ENCODE measurements at places on chromosomes 2 and 18.
A peak's percentile ranks its signal among the peaks of the same experiment; 100 is the strongest.

- DNase-seq = no peak
Measured at GRCh38 chr2:28976584-28976983, 4.5 kb upstream of the TOGARAM2 start.

DNA sequence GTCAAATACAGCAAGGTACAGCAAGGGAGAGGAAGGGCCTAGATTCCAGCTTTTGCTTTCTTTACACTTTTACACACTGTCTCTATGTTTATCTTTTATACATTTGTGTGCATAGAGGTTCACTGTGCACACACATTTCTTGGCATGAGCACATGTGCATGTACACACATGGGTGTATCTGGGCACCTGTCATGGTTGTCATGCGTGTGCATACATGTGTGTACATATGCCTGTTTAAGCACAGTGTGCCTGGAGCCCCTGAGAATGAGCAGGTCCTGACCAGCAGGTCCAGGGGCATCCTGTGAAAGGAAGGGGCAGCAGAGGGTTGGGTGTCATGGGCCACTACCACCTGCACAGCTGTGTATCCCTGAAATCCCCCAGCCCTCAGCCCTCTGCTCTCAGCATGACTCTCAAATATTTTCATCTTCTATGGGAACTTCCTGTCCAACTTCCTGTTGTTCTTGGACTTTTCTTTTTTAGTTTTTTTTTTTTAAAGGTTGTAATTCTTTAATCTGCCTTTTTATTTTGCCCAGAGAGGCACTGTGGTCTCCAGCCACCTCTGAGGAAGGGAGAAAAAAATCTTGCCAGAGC, 97.0 kb upstream of the EPAS1 start:
- DNase-seq = no peak

- DNase-seq = no peak
Measured at GRCh38 chr2:174660984-174661675, 63.5 kb upstream of the WIPF1 start.

- DNase-seq = no peak
Measured at GRCh38 chr2:28663359-28663758, 88.3 kb upstream of the PPP1CB start.

GRCh38 chr2:152566728-152567069, 150.6 kb downstream of the PRPF40A start:
- DNase-seq = peak; percentile 44

GRCh38 chr2:113407446-113408099, 29.9 kb upstream of the ZNG1B start:
- peak; percentile 24 for DNase-seq

DNA sequence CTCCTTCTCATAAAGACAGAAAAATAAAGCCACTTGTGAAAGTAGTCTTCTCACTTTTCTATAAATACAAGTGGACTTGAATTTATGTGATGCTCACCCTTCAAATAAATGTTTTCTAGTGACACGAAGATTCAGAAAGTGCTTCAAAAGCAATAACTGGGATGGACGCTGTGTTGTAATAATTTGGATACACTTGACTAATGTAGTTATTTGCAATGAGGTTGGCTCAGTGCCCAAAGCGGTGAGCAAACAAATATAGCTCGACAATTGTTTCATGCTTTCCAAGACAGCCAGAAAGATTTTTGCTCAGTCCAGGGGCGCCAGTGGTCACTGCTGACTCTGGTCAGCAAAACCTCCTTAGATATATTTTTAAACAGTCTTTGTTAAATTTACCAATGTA, 278.6 kb upstream of the KLHL14 start:
- DNase-seq = no peak

- DNase-seq = no peak
Measured at GRCh38 chr2:231752061-231752460, 29.0 kb downstream of the PDE6D start.

DNA sequence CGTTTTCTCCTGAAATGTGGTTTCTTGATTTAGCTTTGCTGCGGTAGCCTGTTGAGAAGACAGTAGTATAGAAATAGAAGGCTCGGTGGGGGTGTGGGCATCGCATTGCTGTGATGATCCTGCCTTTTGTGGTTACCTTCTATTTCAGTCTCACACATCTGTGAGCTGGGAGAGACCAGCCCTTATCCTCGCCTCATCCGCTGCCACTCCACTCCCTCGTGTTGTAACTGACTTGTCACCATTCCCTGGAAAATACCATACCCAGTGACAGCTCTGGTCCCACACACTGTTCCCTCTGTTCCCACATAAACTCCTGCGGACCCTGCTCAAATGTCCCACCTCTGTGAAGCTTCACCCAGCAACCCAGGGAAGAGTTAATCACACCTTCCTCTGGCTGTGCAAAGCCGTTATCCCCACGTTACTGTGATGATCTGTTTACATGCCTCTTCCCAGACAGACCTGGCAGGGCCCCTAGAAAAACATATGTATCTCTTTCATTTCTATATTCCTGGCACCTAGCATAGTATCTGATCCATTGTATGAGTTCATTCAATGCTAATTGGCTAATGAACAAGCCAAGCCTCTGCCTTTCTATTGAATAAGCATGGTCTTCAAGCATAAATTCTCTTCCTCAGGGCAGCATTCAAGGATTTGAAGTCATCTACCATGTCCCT, 114.6 kb downstream of the MAPK4 start:
- DNase-seq = no peak

DNA sequence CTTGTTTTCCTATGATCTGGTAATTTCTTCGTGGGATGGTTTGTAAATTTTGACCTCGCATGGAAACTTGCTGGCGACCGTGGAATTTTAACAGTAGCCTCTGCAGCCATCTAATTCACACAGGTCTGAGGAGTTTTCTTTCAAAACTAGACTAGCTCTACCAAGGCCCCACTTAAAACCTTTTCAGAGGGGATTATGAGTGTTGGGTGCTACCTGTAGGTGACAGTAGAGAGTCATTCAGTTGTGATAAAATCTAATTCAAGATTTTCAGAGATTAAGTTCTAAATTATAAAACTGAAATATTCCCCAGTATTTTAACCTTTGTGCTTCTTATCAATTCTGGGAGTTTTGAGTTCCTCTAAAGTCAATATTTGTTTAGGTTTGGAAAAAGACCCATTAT, 31.0 kb downstream of the THSD7B start:
- DNase-seq = no peak

GRCh38 chr2:207950063-207950760, 75.1 kb downstream of the PLEKHM3 start:
- DNase-seq = no peak

GRCh38 chr2:34825686-34826085, 1226.6 kb upstream of the FAM98A start:
- no peak for DNase-seq

DNA sequence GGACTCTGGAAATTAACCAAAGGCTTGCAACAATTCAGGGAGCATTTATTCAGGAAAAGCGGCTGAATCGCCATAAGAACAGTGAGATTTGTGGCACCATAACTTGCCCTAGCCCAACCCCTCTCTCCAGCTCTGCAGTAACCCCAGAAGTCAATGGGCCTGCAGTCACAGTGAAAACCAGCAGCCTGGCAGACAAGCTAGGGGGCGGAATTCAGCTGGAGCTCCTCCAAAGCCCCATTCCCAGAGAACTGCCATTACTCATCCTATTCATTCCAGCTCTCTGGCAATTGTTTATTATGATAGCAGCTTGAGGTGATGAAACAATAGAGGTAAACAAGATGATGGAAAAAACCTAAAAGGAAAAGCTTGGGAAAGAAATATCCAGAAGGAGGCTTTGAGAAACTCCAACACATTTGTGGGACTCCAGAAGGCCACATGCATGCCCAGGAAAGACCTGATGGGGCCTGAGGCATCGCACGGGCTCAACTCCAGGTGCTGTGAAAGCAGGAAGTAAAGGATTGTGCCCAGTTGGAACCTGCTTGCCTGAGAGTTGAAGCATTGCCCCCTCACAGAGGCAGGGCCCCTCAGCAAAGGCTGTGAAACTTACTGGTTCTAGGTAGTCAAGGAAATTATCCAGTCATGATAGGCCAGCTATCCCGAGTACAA, 126.7 kb downstream of the TWIST2 start:
- no peak for DNase-seq

DNA sequence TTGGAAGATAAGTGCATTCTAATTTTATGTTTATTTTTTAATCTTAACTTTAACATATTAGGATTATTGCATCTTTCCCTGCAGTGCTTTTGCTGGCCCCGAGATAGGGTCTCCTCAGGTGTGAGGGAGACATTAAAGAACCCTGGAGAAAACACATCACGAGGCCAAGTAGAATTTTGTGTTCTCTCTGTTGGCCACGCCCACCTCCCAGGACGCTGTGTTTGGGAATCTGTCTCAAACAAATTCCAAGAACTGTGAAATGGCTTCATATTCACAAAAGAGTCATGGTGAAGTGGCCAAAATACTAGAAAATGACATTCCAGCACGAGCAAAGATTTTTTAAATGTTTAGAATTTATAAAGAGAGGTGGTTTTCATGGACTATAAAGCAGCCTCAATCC, 27.3 kb downstream of the RNF144A start:
- DNase-seq = no peak

- peak; percentile 38 for DNase-seq
Measured at GRCh38 chr2:159855557-159856061, 57.6 kb upstream of the CD302 start.

- DNase-seq = no peak
Measured at GRCh38 chr2:36404754-36405153, 49.2 kb downstream of the CRIM1 start.

GRCh38 chr2:65377556-65378192, 54.7 kb downstream of the SPRED2 start:
- peak; percentile 75 for DNase-seq

- DNase-seq = no peak
Measured at GRCh38 chr2:28362991-28363521, 29.6 kb upstream of the FOSL2 start.

- no peak for DNase-seq
Measured at GRCh38 chr18:56789889-56790180, 138.7 kb downstream of the WDR7 start.

GRCh38 chr2:134314681-134315368, 61.0 kb downstream of the MGAT5 start:
- DNase-seq = no peak

GRCh38 chr2:17709897-17710296, 43.7 kb downstream of the SMC6 start:
- DNase-seq = no peak

- peak; percentile 80 for DNase-seq
Measured at GRCh38 chr18:2656237-2656980, 883 bp downstream of the SMCHD1 start.

DNA sequence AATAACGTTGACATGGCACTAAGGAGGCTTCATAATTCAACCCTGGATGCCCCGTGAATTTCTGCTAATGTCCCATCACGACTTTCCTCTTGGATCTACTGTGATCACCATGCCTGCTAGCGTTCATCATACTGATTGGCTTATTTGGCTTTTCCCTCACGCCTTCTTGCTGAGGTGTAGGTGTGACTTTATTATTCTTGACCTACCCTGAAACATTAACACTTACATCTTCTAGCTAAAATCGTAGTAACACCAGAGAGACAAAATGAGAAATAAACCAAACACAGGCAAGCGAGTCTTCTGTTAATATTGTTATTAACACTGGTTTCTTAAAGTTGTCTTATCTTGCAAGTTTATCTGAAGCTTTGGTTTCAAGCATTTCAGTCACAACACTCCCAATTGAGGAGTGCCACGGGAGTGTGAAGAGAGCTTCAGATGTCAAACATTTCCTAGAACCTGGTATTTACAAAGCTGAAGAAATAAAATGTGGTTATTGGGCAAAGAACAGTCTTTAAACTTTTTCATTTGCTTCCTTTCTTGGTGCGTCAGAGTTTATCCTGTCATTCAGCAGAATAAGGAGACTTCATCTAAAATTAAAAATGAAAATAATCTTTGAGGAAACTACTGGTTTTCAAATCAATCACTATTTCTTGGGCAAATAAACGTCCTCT, 15.4 kb upstream of the STAT1 start:
- DNase-seq = no peak

- DNase-seq = no peak
Measured at GRCh38 chr2:27152796-27153464, 4.1 kb downstream of the TCF23 start.

GRCh38 chr2:115386465-115386864, 944.0 kb downstream of the DPP10 start:
- DNase-seq = no peak

DNA sequence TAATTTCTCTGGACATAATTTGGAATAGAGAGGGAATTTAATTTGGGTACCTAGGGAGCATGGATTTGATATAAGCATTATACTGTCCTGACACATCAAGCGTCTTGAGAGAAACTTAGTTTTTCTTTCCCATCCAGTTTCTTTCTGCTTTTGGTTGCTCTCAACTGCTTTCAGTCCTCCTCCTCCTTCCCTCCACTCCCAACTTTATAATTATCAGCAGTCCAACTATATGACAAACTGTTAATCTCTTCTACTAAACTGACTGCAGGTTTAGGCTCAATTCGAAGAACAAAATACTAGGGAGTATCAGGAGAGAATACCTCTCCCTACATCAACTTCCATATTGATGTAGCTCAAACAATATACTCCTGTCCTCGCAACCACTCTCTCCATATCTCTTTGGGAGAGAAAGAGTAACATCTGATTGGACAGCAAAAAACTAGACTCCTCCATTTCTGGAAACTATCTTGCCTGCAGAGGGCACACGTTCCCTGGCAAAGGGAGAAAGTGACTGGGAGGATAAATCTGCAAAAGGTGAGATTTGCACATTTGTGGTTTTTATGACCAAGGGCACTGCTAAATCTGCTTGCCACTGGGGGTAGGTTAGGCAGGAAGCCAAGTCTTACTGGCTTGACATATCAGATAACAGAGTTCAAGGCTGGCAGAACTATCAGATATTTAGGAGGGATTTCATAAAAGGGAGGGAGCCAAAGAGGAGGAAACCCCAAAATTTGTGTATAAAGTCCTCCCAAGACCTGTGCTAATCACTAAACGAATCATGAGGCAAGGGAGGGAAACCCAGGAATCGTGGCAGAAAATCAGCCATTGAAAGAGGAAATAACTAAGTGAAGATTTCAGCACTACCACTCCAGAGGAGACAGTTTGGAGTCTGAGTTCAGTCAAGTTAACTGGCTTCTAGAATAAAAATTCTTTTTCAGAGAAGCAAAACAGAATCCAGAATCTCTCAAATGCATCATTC, 40.0 kb downstream of the ICA1L start:
- DNase-seq = peak; percentile 13

DNA sequence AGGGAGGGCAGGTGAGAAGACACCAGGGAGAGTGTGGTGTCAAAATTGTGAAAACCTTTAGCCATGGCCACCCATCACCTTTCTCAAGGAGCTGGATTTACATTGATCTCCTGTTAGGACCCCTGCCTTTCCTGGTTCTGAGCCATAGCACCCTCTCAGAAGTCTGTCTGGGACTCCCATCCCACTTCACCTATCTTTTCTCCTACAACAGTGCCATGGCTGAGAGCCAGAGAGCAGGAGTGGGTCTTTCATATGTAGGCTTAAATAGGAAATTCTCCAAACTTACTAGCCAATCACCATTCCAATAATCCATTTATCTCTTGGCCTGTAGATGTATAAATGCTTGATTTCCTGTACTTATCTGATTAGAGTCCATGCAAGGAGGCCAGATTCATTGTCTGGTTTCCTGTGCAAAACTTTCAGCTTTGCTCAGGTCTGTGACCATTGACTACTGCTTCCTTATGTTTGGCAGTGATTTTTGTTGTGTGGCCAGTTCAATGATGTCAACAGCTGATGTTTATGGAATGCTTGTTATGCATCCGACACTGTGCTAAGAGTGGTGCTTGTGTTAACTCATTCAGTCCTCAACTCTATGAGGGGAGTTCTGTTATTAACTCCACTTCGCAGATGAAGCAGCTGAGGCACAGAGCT, 57.6 kb upstream of the IGFBP5 start:
- no peak for DNase-seq

GRCh38 chr2:176206136-176206535, 17.7 kb downstream of the HOXD1 start:
- DNase-seq = no peak

Data from CD14-positive monocyte (primary cell).